ENCODE measurements at places on chromosomes 1 and 21.

GRCh38 chr1:229253151-229253974 lies 17.5 kb upstream of the RAB4A start:
- peak; percentile 66 for DNase-seq

DNA sequence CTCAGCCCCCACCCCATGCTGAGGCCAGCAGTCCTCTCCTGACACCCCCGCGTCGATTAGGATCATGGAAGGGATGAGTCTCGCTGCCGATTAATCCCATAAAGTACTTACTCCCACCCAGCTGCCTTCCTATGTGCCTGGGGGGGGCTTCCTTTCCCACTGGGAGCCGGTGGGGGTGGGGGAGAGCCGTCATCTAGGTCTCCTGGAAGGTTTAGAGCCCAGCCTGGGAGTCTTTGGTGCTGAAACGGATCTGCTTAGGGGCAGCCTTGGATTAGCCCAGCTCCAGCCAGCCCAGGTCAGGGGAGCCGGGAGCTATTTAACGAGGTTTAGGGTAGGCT lies 9.8 kb downstream of the SAMD11 start:
- no peak for DNase-seq

GRCh38 chr1:87331365-87332241 lies 2.9 kb downstream of the LMO4 start:
- DNase-seq = peak; percentile 85

- no peak for DNase-seq
These were observed 304.7 kb upstream of the PTBP2 start for GRCh38 chr1:96416701-96417444.

DNA sequence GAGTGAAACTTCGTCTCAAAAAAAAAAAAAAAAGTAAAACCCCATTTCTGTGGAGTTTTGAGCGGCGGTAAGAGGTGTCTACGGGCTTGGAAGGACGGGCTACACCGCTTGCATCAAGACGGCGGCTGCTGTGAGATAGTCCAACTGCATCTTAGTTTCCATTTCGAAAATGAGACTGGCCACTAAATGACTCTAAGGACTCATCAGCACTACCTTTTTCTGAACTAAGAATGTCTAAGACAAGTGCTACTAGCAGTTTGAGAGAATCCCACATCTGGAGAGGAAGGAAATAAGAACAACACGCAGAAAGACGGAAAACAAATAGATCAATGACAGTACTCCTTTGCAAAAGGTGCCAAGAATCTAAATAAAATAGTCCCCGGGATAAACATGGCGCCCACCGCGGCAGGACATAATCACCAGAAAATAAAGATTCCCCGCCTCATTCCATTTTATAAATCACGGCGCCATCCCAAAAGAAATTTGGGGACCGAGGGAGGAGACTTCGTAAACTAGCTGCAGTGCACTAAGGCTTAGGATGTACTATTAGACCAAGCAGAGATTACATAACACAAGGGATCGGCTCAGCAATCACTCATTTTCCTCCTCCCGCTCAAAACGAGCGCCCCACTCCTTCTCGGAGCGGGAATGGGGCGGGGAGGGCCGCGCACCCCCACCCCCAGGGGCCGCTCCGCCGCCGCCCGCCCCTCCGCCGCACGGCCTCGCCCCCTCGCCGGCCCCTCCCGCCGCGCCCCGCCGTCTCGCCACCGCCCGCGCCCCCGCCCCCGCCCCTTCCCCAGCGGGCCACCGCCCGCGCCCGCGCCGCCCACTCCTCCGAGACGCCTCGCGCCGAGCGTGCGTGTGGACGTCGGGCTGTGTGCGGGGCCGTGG lies 1.1 kb downstream of the POGZ start:
- peak; percentile 84 for DNase-seq

- no peak for DNase-seq
These were observed 12.2 kb downstream of the AKIRIN1 start for GRCh38 chr1:39003281-39003680.

GRCh38 chr1:153568367-153569099 lies 2.9 kb upstream of the S100A2 start:
- DNase-seq = peak; percentile 93

GRCh38 chr1:175148068-175148467 lies 44.5 kb downstream of the KIAA0040 start:
- no peak for DNase-seq

GRCh38 chr21:29193072-29193471 lies 62.6 kb downstream of the MAP3K7CL start:
- DNase-seq = no peak

- peak; percentile 94 for DNase-seq
These were observed 1.9 kb upstream of the OR13G1 start for GRCh38 chr1:247681288-247681897.

GRCh38 chr1:18139198-18139981 lies 31.8 kb downstream of the IGSF21 start:
- DNase-seq = no peak

DNA sequence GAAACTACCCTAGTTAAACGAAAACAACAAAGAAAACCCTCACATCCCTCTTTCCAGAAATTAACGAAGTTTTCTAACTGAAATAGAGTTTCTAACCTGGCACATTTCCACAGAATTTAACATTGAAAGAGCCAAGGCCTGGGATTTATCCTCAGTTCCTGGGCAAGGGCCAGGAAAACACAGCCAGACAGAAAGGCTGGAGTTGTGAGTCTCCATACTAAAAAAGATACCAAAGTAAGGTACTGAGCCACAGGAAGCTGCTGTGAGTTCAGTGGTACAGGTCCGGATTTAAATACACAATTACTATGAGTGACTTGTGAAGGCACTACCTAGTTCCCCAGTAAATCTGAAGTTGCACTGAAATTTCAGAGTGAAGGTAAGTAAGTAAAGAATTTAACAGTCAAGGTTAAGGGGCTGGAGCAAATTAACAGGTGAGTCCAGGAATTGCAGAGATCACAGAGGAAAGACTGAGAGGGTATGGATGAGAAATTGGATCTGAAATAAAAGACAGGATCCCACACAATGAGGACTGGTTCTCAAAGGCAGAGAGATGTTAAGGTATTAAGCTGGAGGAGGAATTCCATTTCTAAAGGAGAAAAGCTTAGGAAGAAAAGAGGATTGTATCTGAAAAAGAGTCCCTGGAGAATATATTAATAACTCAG lies 905 bp downstream of the LIX1L start:
- peak; percentile 13 for DNase-seq

DNA sequence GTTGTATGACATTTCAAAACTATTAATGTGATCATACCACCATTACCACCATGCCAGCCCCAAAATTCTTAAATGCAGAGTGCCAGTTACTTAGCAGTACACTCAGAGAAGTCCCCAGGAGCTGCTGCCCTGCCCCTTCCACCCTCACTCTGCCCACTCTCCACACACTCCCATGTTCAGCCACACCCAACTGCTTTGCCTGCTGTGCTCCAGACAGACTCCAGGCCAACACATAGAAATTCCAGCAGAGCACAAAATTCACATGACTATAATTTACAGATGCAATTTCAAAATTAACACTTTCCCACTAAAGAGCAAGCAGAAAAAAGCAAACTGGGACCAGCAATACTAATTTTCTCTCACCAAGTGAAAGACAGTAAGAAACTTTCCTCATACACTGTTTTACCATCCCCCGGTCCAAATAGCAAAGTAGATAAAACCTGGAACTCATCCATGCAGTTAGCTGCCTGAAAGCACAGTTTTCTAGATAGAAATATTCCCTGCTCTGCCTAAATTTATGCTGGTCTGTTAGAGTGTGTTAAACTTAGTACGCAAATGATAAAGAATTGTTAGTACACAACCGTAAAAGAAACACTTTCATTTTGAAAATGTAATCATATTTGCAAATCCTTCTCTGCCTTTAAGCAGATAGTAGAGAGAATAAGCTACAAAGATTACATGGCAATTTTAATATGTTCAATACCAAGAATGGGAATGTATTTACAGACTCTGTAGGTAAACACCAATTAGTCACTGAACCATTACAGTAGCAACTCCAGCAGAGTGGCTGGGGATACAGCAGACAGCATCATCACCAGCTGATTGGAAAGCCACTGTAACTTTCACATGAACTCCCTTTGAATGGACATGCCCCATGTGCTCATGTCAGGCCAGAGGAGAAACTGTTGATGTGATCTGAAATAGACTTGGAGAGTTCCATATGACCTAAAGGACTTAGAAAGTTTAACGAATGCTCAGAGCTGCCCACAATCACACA lies 176.5 kb downstream of the VAV3 start:
- DNase-seq = peak; percentile 53

DNA sequence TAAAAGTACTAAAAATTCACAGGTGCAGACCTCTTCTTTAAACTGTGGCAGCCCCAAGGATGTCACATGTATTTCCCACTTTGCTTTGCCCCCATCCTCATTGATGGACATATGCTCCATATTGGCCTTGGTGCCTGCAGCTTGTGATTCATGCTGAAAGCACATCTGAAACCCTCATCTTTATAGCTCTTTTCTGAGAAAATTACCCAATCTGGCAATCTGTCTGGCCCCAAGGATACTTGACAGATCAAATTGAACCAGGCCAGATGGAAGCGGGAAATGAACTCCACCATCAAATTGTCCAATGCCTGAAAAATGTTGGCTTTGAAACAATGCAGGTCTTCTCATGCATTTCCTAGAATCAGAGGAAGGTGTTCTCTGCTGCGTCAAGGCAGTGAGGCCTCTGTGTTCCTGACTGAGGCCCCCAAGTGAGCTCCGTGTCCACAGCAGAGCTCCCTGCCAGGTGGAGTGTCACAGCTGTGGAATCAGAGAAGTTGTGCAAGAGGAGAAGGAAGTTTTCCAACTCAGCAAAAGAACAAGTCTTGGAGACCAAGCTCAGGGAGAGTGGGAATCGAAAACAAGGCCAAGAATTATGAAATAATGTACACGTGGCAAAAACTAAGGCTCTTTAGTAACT lies 323.7 kb downstream of the PLPP3 start:
- no peak for DNase-seq

DNA sequence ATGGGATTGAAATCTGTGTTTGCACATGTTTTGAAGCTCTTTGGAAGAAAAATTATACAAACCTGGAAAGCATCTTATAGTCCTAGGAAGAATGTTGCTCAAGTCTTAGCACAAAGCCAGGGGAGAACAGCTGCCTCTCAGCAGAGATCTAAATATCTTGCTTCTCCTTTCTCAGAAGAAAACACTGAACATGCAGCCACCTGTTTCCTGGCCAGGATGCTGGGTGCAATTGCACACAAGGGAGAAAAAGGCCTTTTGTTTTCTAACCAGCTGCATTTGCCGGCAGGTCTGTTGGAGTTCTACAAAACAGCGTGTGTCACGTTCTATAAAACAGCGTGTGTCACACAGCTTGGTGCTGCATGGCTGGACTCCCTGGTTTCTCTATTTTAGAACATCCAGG lies 259.6 kb upstream of the PLD5 start:
- peak; percentile 1 for DNase-seq

DNA sequence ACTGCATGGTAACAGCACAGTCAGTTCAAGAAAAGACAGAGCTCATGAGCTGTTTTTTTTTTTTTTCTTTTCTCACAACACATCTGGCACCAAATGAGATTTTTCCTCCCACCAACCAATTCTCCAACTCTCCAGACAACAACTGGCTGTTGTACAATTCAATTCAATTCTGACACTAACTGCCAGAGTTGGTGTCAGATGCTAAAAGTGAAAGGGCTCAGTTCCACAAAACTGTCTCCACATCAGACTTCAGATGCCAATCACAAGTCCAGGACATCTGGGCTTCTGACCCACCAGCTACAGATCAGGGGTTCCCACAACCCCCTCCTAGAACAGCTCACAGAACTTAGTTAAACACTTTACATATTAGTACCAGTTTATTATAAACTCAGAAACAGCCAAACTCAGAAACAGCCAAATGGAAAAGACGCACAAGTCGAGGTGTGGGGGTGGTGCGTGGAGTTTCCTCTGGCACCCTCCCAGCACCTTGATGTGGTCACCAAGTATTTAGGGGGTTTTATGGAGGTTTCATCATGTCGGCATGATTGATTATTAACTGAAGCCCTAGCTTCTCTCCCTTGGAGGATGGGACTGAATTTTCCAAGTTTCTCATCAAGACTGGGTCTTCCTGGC lies 39.2 kb upstream of the LRRC8D start:
- DNase-seq = no peak

DNA sequence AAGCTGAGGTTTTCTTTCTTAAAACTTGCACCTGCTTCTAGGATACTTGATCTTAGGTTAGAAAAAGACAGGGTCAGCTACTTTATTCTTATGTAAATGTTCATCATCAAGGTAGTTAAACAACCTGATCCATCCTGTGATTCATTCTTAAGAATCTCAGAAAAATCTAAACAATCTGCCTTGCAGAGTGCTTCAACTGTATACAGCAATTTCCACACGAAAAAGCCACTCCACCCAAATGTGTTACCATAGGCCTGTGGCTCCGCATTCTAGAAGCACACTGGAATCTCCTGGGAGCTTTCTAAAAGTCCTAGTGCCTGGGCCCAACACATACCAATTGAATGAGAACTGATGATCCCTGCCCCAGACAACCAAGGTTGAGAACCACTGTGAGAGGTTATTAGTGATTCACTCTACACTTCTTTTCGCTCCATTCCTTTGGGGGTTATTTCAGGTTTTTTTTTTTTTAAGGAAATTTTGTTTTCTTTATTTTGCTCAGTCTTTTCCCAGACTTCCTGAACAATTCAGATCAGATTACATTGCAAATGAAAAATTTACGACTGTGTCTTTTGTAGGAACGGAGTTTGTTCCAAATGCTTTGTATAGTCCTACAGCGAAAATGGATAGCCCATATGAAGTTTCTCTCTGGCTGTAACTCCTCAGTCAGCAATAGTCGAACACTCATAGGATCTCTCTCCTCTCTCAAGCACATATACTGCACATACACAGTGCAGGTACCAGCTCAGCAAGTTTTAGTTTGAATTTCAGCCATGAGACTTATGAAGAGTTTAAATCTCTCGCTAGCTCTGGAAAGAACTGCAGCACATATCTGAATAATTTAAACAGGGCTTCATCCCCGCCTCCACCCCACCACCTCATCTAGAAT lies 16.1 kb downstream of the SMYD2 start:
- no peak for DNase-seq

DNA sequence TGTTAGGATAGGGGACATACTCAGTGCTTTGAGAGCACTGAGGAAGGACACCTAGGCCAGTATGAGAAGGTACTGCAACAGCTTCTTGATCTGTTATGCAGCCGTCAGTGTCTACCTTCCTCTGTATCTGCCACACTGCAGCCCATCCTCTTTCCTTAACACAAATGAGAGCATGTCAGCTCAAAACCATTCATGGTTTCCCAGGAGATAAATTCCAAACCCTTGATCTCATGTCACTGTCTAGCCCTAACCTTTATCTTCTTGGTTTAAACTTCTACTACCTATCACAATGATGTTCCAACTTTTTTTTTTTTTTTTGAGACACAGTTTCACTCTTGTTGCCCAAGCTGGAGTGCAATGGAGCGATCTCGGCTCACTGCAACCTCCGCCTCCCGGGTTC lies 1.4 kb downstream of the ZMYND12 start:
- DNase-seq = no peak

GRCh38 chr1:114152508-114153260 lies 985 bp downstream of the SYT6 start:
- DNase-seq = peak; percentile 64

DNA sequence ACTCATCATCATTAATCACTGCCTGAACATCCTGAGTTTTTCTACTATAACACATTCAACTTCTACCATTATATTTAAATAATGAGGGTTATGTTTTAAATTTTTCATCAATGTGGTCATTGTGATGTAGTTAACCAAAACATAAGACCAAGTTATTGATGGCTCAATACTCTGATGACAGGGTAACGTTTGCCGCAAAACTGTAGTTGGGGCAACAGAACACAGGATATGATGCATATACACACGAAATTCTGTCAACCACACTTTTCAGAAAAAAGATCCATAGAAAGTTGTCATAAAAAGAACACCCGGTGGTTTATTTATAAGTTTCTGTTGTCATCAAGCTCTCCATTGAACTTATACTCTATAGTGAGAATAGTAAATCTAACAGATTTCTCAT lies 121.7 kb upstream of the COL11A1 start:
- no peak for DNase-seq
